Chondrocyte (in vitro differentiated cells): ENCODE measurements at places on chromosomes 2 and 18.
A peak's percentile ranks its signal among the peaks of the same experiment; 100 is the strongest.

GRCh38 chr2:72956936-72957335 is 39.6 kb downstream of the EMX1 start:
- no peak for DNase-seq

DNA sequence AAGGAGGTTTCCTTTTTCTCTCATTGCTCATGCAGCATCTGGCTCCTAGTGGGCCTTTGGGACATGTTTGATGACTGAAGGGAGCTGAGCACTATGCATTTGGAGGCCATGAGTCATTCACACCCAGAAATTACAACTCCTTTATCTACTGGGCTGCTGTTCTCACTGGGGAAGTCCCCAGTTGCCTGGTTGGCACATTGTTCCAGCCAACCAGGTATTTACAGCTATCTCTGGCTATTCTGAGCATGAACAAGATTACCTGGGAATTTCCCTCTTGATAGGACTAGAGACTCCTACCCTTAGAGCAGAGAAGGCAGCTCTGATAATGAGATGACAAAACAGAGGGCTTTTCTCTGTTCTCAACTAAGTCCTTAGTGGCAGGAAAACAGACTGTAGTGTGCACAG is 206.5 kb downstream of the SETBP1 start:
- no peak for DNase-seq

- no peak for DNase-seq
Measured at GRCh38 chr2:165697748-165698443, 96.2 kb downstream of the GALNT3 start.

DNA sequence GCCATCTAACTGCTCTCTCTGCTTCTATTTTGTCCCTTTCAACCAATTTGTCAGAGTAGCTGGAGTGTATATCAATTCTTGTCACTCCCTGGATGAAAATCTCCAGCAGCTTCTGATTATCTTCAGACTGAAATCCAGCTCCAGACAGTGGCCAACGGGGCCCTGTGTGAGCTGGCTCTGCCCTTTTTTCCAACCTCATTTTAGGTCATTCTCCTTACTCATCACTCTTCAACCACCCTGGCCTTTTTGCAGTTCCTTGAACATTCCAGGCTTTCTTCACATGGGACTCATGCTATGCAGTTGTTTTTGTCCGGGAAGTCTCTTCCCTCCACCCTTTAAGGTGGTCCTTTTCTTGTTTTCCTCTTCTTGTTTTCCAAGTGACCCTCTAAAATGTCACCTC is 15.4 kb upstream of the FAP start:
- no peak for DNase-seq

GRCh38 chr2:134401789-134402188 is 147.9 kb downstream of the MGAT5 start:
- DNase-seq: no peak

DNA sequence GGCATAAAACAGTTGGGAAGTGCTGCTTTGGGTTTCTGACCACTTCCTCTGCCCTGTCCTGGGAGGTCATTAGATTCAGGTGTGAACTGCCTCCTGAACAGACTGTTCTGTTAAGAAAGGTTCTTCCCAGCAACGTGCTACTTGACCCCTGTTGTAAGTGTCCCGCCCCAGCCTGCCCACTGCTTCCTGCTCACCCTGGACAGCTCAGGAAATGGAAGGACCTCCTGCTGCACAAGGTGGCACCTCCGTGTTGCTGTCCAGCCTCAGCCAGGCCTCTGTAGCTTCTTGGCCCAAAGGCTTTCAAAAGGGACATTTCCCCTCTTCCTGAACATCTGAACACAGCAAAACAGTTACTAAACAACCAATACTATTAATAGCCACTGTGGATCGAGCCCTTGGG is 5.3 kb downstream of the TOGARAM2 start:
- DNase-seq: no peak

DNA sequence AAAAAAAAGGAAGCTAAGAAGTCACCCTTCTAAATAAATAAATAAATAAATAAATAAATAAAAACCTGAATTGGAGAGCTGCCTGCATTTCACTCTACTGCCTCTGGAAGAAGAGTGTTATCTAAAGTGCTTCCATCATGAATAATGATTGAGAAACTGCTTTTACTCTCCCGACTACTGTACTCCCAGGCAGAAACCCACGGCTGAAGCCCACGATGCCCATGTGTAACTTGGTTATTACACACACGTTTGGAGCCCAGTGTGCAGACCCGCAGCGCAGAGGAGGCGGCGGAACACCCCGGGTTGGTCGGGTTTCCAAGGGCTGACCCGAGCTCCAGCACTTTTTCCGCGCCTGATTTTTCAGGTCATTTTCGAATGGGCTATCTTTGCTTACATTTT is 697 bp upstream of the SPATS2L start:
- no peak for DNase-seq

- DNase-seq: no peak
Measured at GRCh38 chr2:226132323-226133215, 667.1 kb downstream of the IRS1 start.

DNA sequence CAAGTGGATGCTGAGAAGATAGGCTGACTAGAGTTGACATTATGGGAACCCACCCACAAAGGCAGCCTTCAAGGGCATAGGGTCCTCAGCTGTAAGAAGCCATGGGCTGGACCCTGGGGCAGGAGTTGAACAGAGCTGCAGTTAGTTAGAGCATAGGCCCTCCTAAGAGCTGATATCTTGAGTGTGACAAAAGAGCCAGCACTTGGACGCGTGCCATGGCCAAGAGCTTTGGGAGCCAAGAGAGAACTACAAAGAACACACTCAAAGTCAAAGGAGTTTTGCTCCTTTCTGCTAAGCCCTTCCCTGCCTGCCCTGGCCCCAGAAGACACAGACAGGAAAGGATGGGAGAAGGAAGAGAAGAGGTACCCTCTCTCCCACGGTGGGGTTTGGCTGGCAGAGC is 29.9 kb upstream of the AGAP1 start:
- DNase-seq: no peak

GRCh38 chr2:10399358-10399757 is 48.8 kb downstream of the ODC1 start:
- DNase-seq: no peak

DNA sequence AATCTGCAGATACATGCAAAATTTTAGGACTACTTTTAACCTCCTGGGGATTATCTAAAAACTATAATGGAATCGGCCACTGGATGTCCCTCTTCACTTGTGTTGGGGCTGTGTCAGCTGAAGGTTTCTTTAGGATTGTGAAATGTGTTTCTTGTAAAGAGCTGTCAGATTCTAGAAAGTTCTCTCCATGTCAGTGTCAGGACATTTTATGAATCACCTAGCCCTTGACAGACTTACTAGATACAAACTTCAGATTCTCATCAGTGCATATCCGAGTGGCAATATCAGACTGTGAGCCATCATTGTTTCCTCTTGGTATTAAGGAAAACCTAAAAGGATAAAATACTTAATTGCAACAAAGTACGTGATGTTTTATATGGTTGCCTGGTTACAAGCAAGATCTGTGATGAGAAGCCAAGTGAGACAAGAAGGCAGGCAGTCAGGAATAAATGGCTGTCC is 107.3 kb downstream of the CPS1 start:
- no peak for DNase-seq

- DNase-seq: no peak
Measured at GRCh38 chr18:74468547-74469061, 11.5 kb upstream of the DIPK1C start.

- DNase-seq: no peak
Measured at GRCh38 chr18:54327818-54328217, 29.8 kb downstream of the STARD6 start.

DNA sequence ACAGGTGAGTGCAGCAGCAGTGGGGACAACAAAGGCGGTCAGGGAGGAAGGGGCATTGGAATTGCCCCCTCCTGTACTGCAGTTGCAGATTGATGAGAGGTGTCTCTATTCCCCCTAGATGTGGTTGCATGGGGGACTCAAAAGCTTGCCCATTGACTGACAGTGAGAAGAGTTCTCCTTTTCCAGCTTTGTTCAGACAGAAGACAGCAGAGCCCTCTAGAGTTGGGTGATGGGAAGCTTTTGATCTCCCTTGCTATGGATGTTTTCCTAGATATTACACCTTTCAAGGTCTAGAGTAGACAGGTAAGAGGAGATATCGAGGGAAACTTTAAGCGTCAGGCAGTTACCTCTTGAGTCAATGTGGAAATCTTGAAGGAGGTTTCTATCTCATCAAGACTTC is 2.9 kb downstream of the PROKR1 start:
- no peak for DNase-seq

DNA sequence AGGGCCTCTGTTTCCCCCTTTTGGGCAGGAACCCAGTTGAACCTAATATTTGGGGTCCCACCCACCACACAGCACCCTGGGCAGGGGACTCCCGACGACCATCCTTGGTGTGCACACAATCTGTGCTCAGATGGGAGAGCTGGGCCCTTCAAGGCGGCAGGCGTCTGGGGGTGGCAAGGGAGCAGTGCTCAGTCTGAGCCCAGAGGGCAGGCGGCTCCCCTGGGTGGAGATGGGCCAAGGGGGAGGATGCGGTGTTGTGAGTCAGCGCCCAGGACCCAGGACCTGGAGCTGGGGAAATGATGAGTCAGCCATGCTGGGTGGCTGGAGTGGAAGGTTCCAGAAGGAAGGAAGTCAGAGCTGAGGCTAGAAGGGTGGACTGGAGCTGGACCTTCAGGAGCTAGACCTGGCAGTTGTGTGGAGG is 3.8 kb downstream of the PROM2 start:
- peak; percentile 77 for DNase-seq

GRCh38 chr2:222038067-222038802 is 260.6 kb downstream of the PAX3 start:
- DNase-seq: no peak

DNA sequence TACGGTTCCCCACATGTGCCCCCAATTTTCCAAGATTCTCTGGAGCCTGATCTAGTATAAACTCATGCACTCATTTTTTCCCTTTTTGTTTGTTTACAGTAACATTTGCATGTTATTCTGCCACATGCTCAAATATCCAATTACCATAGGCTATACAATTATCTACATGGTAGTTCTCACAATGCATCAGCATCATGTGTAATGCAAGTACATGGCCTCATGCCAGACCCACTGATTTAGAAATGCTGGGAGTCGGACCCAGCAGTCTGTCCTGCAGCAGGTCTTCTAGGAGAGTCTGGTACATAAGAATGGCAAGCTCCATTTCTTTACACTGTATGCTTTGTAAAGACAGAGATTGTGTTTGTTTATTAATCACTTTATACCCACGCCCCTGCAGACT is 107.7 kb downstream of the CBLN2 start:
- no peak for DNase-seq

DNA sequence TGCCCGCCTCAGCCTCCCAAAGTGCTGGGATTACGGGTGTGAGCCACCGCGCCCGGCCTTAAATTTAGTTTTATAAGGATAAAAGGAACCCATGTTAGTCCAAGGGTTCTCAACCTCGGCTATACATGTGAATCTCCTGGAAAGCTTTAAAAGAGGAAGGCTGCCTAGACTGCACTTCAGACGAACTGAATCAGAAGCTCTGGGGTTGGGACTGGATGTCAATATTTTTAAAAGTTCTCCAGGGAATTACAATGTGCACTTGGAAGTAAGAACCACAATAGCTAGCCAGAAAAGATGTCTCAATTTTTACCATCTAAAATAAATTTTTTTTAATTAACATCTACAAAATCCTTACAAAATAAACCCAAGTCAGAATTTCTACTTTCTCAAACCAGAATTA is 10.1 kb downstream of the LMAN2L start:
- no peak for DNase-seq

DNA sequence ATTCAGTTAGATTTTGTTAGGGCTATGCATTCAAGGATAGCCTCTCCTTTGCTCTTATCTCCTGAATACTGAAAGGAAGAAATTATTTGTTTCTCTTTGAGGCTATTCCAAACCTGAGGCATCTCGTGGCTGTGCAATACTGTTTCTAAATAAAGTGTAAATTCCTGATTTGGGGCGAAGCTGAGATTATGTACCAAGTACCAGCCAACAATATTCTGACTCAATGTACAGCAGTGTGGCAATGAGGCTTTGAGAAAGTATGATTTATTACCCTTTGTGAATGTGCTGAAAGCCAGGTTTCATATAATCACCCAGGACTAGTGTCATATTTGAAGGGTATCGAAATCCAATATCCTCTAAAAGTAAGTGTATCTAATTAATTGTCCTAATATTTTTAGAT is 113.5 kb downstream of the MEIS1 start:
- DNase-seq: no peak

GRCh38 chr2:107008843-107009242 is 122.9 kb upstream of the ST6GAL2 start:
- DNase-seq: no peak

- DNase-seq: no peak
Measured at GRCh38 chr18:26039203-26039602, 51.2 kb downstream of the SS18 start.

- peak; percentile 42 for DNase-seq
Measured at GRCh38 chr2:126902859-126903258, 4.2 kb downstream of the TEX51 start.

DNA sequence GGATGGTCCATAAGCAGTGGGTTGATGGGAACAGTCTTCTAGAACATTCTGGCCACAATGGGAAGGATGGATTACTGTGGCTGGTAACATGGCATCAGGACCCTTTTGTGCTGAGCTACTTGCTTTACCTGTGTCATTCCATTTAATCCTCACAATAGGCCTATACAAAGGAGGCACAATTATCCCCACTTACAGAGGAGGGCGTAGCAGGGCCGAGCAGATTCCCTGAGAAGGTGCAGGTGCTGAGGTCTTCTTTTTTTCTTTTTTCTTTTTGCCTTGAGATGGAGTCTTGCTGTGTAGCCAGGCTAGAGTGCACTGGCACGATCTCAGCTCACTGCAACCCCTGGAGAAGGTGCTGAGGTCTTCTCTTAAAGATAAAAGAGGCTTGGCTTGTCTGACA is 6.7 kb upstream of the LRRC30 start:
- DNase-seq: no peak

- DNase-seq: no peak
Measured at GRCh38 chr2:235637896-235638295, 144.1 kb downstream of the AGAP1 start.

- no peak for DNase-seq
Measured at GRCh38 chr2:236405357-236405756, 141.2 kb upstream of the ASB18 start.

DNA sequence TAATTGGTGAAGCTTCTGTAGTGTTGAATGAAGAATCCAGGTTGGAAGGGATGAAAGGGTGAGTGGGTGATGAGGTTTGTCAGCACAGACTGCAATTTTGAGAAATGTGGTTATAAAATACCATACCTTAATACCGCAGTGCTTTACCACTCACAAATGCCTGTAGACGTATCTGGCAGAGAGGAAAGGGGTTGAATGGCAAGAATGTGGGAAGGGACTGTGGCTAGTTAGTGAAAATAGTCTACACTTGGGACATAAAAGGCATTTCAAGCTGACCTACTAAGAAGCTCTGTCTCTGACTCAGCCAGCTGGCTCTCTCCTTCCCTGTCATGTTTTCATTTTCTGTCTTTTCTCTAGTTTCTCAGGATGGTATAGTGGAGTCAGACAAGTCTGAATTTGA is 25.1 kb downstream of the CDK15 start:
- no peak for DNase-seq

DNA sequence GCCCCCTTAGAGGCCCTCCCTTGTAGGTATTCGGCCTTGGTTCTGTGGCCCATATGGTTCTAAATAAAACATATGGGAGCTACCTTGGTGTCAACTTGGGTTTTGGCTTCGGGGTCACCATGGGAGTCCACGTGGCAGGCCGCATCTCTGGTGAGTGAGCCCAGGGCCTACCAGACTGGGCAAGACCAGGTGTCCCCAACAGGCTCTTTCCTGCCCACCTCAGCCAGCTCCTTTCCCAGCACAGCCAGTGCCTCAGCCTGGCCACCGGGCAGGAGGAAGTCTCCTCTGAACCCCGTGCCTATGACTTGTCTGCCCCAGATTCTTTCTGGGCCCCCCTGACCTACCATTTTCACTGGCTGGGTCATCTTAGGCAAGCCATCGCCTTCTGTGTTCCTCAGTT is 268.8 kb upstream of the TEKT4 start:
- no peak for DNase-seq

- no peak for DNase-seq
Measured at GRCh38 chr2:215887303-215887702, 126.0 kb downstream of the MREG start.
